HFFc6 (cell line): ENCODE measurements at places on chromosomes 6 and 20. TPM values are rescaled to one million over a fixed set of nuclear protein-coding genes. Genes with fewer than 3 reads are reported as not detected.

ARG1 gene
- not detected in 3 replicates for total RNA-seq

PI3 gene
- not detected in 3 replicates for total RNA-seq

NKAIN4 gene
- not detected in 3 replicates for total RNA-seq

CDH22 gene
- not detected in 3 replicates for total RNA-seq

- no peak for DNase-seq
These were observed 7.9 kb upstream of the COL12A1 start for GRCh38 chr6:75213732-75214131.

GRCh38 chr20:10131732-10132345 lies 86.8 kb upstream of the SNAP25 start:
- DNase-seq, result no peak

GRCh38 chr6:80445751-80446150 lies 339.3 kb downstream of the BCKDHB start:
- no peak for DNase-seq

- no peak for DNase-seq
These were observed at the start of gene C6orf141 for GRCh38 chr6:49550492-49551077. Gene C6orf141 (plus strand): TSS chr6:49550668. CDS start chr6:49550793, 125 bp downstream.

DNA sequence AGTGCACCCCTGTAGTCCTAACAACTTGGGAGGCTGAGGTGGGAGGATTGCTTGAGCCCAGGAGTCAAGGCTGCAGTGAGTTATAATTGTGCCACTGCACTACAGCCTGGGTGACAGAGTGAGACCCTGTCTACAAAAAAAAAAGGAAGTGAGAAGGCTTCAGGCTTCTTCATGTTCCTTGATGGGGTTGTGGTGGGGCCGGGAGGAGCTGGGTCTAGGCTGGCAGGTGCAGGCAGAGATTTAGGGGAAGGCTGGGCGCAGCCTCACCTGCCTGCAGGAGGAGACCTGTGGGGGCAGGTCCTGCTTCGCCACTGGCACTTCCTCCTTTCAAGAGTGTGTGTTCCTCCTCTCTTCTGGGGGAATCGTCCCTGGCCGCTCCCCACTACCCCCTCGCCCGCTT lies 63.9 kb downstream of the CHMP4B start:
- DNase-seq, result no peak

- no peak for DNase-seq
These were observed 94.8 kb upstream of the PMEPA1 start for GRCh38 chr20:57804470-57805250.

DNA sequence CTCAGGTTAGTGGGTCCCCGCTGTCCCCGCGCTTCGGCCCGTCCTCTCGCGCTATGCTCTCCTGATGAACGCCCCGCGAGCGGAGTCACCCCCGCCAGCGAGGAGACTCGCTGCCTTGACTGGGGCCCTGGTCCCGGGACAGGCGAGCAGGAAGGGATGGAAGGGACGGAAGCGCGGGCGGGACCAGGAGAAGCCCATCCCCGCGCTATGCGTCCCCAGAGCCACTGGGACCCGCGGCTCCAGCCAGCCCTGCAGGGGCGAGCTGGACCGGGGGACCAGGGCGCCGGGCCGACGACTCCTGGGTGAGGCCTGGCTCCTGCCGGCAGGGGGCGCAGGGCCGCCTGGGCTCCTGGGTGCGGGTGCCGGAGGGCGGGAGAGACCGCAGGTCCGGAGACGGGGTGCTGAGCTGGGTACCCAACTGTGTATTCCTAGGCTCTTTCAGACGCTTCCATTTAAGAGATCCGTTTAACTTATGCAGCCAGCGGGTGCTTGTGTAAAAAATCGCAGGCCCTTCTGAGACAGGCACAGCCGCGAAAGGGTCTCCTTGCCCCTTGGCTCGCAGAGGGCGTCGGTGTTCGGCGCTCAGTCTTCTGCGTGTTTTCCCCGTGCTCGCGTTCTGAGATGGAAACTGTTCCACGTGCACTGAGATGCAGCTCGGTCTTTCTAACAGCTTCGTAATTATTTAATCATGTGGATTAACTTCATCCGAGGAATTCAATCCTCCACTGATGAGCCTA lies 580 bp upstream of the SYCP2 start:
- DNase-seq, result peak; percentile 37

DNA sequence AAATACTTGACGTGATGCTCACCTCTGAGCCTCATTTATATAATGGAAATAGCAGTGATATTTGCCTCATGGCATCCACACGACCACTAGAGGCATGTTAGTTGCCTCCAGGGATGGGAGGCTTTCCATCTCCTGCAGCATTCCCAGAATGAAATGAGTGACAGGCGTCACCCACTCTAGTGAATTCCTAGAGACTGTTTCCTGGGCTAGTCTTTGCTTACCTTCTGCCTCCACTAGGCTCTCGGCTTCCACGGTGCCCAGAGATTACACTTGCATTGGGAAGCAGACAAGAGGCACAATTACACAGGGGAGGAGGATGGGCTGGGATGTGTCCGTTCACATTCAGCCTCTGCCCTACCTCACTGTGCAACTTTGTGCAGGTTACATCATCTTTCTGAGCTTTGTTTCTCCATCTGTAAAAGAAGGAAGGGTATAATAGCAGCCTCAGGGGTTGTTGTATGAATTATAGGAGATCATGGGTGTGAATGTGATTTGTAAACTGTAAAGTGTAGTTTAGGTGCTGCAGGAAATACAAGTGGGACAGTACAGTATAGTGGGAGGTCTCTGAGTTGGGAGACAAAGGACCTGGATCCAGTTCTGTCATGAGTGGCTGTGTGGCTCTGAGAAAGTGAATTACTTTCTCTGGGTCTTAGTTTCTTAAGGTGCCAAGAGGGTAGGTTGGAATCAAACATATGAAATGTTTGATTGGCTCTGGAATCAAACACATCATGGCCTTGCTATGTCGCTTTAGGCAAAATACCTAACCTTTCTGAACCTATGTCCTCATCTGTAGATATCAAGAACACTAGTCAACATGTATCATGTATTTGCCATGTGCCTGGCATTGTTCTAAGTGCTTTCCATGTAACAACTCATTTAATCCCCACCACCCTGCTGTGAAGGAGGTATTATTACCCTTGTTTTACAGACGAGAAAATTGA lies 3.6 kb upstream of the VSTM2L start:
- DNase-seq, result no peak

DNA sequence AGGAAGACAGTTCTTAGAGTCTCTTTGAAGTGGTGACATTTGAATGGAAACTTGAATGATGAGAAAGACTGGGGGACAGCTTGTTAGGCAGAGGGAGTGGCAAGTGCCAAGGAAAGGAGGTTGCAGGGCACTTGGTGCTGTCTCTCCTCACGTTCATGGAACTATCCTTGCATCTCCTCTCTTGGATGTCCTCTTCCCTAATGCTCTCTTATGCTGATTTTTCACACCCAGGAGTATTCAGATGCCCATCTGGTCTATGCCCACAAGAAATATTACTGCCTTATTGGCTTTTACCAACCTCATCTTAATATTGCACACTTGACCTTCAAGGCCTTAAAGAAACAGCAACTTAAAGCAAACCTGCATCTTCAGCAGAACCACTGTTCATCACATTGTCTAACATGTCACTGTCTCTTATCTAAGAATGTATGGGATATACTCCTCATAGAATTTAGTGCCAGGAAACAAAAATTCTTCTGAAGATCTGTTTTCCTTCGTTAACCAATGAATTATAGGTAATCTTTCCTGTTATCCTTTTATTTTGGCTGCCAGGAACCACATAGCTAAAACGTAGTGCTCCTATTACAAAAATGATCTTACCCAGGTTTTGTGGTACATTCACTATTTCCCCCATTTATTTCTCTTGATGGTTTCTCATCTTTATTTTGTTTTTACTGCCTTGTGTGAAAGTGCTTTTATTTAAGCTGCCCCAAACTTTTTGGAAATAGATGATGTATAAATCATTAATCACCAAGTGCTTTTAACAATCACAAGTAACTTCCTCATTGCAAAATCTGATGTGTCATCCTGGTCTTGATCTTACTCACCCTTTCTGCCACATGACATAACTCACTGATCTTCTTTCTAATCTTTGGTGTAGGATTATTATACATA lies 12.8 kb downstream of the RGS17 start:
- peak; percentile 58 for DNase-seq
